ENCODE measurements at places on chromosomes 11 and 22.

GRCh38 chr11:120775986-120776951, 247.6 kb upstream of the TBCEL start:
- DNase-seq = no peak

- DNase-seq = no peak
These were observed 17.3 kb upstream of the CRKL start for GRCh38 chr22:20899827-20900423.

DNA sequence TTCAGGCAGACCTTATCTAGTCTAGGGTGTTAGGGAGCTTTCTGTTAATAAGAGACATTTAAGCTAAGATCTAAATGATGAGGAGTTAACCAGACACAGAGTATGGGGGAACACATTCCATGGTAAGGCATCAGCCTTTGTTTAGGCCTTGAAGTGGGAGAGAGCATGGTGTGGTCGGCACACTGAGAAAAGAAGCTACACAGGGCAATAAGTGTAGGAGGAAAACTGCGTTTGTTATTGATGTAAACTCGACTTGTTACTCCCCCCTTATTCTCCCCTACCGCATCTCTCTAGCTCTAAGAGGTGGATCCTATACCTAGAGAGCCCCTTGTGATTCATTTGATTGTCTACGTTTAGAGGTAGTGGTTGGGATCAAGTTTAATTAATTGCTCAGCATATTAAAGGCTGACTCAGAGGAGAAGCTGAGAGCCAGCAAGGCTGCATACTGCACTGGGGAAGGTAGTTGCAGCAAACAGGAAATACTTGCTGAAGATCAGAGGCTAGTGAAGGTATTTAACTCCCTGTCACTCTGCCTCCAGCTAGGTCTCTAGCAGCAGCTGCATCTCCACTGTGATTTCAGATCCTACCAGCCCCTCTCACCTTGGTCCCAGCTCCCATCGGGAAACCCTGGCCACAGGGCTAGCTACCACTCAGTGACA, 86.8 kb upstream of the TEAD1 start:
- no peak for DNase-seq

GRCh38 chr11:92224407-92225124, at the start of gene FAT3:
Gene FAT3 (plus strand): TSS chr11:92224818. CDS start chr11:92352113, 127,295 bp downstream.
- DNase-seq = no peak

DNA sequence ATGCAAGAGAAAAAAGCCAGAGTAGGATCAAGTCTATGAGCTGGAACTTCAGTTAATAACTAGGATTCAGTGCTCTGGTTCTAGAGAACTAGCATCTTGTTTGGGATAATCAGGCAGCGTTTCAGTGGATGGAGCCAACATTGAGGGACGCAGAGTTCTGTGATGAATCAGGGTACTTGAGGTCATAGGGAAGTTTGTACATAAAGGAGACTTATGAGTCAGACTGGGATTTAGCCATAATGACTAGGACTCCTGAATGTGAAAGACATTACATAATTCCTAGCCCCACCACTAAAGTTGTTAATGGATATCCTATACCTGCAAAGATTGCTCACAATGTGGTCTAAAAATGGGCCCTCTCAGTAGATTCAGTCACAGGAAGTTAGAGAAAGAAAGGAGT, 6.8 kb downstream of the SLN start:
- DNase-seq = no peak

GRCh38 chr11:19524171-19524671, 188.4 kb upstream of the NAV2 start:
- DNase-seq = no peak

- DNase-seq = no peak
These were observed 76.7 kb upstream of the BLID start for GRCh38 chr11:122192634-122193255.

DNA sequence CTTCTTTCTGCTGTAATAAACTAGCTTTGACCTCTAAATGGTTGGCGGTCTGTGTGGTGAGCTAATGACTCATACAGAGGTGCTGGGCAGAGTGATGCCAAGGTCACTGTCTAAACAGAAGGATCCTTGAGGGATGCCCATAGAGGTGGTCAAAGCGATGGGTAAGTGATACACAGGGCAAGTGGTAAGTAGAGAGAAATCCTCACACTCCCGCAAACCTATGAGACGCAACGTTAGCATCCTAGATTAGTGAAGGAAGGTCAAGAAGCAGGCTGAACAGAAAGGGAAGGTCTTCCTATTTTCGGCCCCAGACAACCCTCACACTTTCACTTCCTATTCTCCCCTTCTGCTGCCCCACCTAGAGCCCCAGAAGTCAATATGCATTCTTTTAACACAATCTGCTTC, 65.6 kb upstream of the SESN3 start:
- no peak for DNase-seq

DNA sequence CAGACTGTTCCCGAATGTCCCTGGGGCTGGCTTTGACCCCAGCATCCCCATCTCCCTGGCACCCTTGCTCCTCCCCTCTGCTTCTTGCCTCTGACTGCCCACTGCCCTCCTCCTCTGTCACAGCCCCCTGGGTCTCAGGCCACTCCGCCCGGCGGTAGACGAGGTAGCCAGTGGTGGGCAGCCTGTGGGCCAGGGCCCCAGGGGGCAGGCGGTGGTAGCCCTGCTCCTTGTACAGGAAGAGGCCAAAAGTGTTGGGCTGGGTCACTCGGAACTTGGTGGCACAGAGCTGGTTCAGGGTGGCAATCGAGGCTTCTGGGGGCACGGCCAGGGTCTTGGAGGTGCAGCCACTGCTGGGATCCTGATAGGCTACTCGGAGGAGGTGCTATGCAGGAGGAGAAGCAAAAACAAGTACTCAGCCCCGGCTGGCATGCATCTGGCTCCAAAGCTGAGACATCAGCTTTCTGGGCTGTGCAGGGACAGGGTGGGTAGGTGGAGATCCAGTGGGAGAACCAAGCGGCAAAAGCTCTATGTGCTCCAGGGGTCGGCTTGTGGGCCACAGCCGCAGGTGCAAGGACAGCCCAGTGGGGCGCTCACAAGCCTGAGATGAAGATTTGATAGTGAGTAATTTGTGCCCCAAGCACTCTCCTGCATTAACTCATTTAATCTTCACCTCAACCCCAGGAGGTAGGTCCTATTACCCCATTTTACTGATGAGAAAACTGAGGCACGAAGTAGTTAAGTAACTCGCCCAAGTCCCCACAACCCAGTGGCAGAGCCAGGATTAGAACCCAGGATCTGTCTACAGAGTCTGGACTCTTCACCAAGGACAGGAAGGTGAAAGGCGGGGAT, 3.6 kb downstream of the RIN1 start:
- no peak for DNase-seq

GRCh38 chr11:78857688-78858087, 283.0 kb upstream of the NARS2 start:
- DNase-seq = no peak

DNA sequence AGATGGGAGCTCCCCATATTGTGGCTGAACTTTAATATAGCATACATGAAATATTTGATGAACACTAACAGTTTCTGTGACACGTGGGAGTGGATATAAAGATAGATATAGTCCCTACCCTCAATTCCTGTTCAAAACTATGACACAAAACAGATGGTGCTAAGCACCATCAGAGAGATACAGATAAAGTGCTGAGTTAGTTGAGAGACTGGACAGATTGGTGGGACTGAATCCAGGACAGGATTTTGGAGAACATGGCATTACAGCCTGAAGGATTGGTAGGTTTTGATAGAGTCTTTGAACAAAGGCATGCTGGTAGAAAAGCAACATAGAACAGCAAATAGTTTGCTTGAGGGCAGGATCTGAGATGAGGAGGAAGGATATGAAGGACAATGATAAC, 215.1 kb upstream of the SORL1-AS1 start:
- DNase-seq = no peak

DNA sequence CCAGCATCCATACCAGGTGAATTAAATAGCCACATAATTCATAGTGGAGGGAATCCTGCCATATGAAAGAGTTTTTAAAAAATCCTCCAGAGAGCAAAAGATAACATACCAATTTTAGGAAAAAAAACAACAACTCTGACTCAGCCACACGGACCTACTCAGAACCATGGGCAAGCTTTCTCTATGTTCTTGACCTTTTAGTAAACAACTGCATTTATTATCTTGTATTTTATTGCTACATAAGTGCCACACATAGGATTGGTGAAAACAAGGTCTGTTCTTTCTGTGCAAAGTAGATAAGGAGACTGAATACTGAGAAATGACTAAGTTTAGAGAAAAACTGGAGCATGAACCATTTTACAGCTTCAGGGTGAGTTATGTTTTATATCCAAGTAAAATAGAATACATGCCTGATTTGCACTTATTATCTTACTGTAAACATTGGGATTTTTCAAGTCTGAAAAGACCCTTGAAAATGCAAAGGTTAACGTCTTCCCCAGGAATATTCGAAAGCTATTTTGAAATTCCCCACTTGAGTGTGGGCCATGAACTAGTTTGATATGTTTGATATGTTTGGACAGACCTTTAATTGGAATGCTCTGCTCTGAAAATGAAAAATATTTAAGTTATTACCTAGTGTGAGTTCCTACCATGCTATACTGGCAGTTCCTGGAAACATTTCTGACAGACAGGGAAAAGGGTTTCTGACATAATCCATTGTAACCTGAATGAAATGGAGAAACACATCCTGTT, 89.5 kb upstream of the DDI1 start:
- no peak for DNase-seq

DNA sequence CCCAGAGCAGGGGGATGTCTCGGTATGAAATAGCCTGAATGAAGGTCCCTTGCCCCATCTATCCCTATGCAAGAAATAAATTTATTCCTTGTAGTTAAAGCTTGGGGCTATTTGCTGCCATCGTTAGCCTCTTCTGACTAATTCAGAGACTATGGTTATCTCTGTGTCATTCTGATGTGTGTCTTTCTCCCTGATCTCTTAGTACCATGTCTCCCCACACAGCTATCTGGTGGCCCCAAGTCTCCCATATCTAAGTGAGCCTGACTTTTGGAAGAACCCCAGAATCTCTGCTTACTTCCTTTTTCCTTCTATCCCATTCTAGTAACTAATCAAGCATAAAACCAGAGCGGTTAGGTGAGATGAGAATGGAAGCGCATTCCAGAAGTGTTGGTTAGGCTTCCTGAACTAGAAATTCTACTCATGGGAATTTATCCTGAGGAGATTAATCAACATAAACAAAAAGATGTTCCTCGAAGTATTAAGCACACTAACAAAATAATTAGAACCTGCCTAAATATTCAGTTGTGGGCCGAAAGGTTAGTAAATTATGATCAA, 71.4 kb upstream of the BMAL1 start:
- no peak for DNase-seq

- DNase-seq = no peak
These were observed 18.7 kb upstream of the JHY start for GRCh38 chr11:122863704-122864326.

- no peak for DNase-seq
These were observed 39.4 kb upstream of the GGTLC2 start for GRCh38 chr22:22605074-22605404.

DNA sequence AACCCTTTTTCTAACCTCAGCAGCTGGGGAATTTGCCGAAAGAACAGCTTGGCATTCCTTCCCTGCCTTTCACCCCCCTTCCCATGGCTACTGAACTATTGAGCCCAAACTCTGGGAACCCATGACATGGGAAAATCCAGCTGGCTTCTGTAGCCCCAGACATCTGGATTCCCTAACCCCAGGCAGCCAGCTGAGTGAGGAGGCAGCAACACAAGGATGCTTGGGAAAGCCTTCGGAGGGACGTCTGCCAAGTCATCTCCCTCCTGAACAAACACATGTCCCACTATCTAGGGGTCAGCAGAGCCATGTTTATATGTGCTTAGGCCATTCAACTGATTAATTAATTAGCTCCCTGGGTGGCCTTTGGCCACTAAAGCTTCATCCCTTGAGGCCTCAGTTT, 21.6 kb downstream of the LRRC55 start:
- no peak for DNase-seq

- no peak for DNase-seq
These were observed 17.0 kb upstream of the KCTD14 start for GRCh38 chr11:78039919-78040671.

DNA sequence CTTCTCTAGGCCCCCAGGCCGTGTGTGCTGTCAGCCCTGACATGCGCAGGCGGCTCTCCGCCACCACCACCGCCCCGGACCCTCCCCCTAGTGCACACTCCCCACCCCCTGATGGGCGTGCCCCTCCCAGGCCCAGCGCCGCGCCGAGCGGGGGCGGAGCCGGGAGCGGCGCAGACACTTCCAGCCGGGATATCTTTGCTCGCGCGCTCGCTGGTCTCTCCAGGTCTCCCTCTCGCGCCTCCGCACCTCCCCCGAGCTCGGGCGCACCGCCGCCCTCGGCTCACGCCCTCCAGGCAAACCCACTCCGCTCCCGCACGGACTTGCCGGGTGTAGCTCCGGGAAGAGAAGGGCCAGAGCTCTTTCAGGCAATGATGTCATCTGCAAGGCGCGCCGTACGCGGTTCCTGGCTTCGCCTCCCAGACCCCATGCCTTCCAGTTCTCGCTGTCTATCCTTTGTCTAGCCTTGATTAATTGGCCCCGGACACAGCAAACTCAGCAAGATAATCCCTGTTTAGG, at the start of gene SCN3B:
Gene SCN3B (minus strand): TSS at position 59 of the 516 bp plus-strand sequence. CDS start 823 bp downstream, outside the sequence.
- DNase-seq = no peak

- no peak for DNase-seq
These were observed 838 bp downstream of the WNT11 start for GRCh38 chr11:76205252-76206076.

- no peak for DNase-seq
These were observed 17.6 kb upstream of the NCR3LG1 start for GRCh38 chr11:17333799-17334586.

- DNase-seq = no peak
These were observed 114.4 kb downstream of the TRIM29 start for GRCh38 chr11:120023551-120023950.

Measured in stimulated activated CD8-positive, alpha-beta memory T cell treated with anti-CD3 and anti-CD28 coated beads, Interleukin-4, amount 100 ng/mL, for 1 hour (primary cell).